ENCODE measurements at places on chromosomes 5 and 9. TPM values are rescaled to one million over a fixed set of nuclear protein-coding genes. Genes with fewer than 3 reads are reported as not detected.

Gene PHF24
- polyA plus RNA-seq: 0.54 TPM

DNA sequence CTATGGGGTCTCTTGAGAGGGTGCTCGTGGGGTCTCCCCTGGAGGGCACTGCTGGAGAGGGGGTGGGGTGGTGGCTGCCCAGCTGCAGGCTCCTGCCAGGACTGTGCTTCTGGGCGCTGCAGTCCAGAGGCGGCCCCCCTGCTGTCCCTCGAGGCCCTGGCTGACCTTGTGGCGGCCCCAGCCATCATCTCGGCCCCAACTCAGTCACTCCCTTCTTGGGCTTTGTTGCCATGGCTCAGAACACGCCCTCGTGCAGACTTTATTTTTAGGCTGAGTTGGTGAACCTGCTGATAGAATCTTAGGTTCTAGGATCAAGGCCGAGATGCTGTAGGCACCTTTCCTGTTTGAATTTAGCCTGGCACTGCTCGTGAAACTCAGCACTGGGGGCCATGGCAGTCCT, 22.8 kb downstream of the FBXW5 start:
- DNase-seq: no peak

Gene LCN10
- 0.76 TPM for polyA plus RNA-seq

DNA sequence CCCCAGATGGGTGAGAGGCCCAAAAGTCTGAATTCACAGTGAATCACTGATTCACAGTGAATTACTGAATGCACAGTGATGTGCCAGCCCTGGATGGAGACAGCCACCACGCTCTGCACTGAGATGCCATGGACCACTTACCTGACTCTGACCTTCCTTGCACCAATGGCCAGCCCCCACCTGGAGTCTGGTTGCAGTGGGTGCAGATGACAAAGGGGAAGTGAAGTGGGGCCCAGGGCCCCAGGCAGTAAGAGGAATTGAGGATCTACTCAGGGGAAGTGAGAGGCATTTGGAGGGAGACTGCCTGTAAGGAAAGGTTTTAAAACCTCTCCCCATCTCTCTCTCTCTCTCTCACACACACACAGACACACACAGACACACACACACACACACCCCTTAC, 412.1 kb downstream of the CYLC2 start:
- DNase-seq: no peak

Gene PRRX2
- polyA plus RNA-seq: 1.4 TPM

Gene G3BP1
- polyA plus RNA-seq: 115 TPM

DNA sequence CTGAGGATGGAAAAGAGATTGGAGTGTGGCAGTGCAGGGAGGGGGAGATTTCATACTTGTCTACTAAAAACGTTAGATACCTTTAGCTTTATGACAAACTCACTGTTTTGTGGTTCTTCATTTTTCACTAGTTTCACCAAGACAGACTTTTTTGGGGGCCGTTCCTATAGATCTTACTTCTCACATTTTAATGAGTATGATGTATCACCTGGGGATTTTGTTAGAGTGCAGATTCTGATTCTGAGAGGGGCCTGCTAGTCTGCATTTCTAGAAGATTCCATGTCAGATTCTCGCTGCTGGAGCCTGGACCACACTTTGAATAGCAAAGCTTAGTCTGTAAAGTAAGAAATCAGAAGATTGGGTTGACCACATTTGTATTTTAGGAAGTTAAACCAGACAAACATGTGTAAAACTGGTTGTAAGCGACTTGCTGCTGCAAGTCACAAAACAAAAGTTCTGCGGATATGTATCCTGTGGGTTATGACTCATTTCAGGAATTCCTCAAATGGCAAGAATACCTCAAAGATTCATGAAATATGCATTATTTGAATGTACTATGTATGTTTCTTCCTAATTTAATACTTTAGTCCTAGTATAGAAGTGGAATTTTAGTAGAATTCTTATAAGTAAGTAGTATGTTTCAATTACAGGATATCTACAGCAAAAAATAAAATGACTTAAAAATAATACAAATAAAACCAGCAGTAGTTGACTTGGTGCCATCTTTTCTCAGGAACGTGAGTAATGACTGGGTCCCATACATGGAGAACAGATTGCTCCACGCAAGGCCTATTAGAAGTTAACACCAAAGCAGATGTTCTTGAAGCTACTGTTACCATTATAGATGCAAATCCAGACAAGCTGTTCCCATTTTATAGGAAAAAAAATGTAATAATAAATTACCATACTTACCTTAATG, 27.8 kb downstream of the NFIL3 start:
- DNase-seq: no peak

DNA sequence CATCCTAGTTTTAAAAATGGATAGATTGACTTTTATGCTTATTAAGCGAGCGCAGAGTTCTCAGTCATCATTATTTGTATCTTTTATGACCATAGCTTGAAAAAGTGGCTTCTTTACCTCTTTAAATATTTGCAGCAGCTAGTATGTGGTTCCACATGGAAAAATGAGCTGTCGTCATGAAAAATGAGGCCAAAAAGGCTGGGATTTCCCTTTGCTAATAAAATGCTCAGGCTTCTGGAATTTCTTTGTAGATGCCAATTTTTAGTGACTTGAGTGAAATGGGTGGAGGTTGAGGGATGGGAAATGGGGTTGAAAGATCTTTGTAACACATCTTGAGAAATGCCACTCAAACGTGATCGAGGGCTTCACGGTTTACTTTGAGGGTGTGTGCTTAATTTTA, 35.2 kb downstream of the RAI14 start:
- no peak for DNase-seq

Data from right lung (tissue), 10 donors.